Stimulated activated CD8-positive, alpha-beta memory T cell treated with anti-CD3 and anti-CD28 coated beads, Interleukin-12 subunit alpha, Interleukin-12 subunit beta, amount 100 ng/mL, for 4 hours (primary cell): ENCODE measurements at places on chromosomes 3 and 15.

DNA sequence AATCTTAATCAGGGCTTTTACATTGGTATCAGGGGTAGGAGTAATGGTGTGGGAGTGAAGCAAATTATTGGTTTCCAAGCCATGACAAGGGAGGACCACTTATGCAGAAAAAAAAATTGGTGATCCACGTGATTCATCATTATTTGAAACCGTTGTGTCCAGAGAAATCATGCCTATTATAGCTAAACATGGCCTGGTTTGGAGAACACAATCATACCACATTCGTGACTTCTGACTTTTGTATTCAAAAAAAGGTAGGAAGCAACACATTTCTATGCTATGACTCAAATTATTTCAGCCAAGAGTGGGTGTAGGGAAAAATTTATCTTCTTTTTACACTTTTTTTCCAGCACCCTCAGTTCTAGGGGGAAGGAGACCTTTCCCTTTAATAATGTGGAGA, 924.3 kb upstream of the GBE1 start:
- no peak for DNase-seq

DNA sequence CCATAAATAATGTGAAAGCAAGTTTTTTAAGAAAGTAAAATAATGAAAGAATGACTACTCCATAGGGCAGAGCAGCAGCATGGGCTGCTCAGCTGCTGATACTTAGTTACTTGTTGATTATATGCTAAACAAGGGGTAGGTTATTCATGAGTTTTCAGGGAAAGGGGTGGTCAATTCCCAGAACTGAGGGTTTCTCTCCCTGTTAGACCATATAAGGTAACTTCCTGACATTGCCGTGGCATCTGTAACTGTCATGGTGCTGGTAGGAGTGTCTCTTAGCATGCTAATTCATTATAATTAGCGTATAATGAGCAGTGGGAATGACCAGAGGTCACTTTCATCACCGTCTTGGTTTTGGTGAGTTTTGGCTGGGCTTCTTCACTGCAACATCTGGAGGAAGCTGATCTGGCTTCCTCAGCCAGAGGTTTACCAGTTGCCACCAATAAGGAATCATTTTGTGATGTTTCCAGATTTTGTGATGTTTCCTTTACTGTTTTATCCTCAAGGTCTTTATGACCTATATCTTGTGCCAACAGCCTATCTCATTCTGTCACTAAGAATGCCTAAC, 121.8 kb upstream of the CHL1 start:
- DNase-seq = no peak

DNA sequence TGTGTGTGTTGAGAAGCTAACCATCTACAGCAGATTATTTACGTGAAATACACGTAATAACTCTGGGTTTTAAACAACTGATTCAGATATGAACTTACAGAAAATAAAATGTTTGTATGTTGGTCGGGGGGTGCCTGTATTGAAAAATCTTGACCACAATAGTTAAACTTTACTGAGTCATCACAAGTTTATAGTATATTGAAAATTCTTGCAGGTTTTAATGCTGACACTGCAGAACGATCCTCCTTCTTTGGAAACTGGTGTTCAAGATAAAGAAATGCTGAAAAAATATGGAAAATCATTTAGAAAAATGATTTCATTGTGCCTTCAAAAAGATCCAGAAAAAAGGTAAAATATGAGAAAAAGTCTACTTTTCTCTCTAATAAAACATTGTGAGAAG, 41.3 kb upstream of the SLC22A13 start:
- no peak for DNase-seq

- no peak for DNase-seq
Measured at GRCh38 chr15:96735632-96736240, 405.2 kb downstream of the NR2F2 start.

DNA sequence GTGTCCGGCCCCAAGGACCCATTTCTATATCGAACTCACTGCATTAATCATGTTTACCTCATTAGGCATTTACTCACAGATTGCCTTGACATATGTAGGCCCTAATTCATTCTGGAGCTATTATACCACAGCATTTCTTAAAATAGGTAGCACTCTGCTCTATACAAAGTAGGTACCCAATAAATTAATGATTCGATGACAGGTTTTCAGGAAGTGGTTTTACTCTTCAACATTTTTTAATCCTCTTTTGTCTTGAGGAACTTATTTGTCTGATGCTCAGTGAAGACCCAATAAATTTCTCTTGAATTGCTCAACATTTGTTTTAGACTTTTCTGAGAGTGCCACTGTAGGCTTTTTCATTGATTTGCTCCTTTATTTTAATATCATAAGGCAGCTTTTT, 12.1 kb downstream of the TGFBR2 start:
- DNase-seq = no peak

DNA sequence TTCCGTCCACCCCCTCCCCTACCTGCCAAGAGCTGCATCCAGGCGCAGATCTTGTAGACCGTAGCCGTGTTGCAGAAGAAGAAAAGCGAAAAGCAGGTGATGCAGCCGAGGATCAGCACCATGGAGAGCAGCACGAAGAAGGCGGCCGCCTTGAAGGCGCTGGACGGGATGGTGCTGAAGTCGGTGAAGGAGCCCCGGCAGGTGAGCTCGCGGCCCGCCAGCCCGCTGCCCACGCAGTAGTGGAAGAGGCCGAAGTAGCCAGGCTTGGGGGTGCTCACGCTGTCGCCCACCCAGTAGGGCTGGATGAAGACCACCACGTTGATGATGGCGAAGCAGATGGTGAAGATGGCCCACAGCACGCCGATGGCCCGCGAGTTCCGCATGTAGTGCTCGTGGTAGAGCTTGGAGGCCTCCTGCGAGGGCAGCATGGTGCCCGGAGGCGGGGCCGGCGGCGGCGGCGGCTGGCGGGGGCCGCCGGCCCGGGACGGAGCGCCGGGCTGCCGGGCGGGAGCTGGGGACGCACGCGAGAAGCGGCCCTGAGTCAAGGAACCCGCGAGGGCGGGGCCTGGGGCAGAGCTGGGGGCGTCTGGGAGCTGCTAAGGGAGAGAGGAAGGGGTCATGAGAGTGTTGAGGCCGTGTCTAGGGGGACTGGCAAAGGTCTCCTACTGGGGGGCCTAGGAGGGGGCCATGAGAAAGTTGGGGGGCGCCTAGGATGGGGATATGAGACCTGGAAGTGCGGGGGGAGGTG, 1.2 kb downstream of the LHFPL4 start:
- DNase-seq = no peak

- DNase-seq = no peak
Measured at GRCh38 chr3:187973977-187974870, 179.7 kb upstream of the LPP start.

DNA sequence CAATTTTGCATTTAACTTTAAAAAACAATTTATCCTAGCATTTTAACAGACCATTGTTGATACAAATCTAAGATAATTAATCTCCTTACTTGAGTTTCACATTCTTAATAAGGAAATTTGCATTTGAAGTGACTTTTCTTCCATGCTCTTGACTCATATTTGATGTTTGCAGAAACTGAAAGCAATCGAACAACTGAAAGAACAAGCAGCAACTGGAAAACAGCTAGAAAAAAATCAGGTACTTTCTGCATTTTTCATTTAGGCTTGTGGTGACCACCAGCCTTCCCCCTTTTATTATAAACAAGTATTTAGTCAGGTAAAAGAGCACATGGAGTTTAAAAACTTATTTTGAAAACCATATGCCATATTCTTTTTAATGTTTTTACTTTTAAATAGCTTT, 20.1 kb upstream of the SELENOT start:
- no peak for DNase-seq

- DNase-seq = no peak
Measured at GRCh38 chr3:194559530-194559929, 72.7 kb upstream of the ATP13A3 start.

DNA sequence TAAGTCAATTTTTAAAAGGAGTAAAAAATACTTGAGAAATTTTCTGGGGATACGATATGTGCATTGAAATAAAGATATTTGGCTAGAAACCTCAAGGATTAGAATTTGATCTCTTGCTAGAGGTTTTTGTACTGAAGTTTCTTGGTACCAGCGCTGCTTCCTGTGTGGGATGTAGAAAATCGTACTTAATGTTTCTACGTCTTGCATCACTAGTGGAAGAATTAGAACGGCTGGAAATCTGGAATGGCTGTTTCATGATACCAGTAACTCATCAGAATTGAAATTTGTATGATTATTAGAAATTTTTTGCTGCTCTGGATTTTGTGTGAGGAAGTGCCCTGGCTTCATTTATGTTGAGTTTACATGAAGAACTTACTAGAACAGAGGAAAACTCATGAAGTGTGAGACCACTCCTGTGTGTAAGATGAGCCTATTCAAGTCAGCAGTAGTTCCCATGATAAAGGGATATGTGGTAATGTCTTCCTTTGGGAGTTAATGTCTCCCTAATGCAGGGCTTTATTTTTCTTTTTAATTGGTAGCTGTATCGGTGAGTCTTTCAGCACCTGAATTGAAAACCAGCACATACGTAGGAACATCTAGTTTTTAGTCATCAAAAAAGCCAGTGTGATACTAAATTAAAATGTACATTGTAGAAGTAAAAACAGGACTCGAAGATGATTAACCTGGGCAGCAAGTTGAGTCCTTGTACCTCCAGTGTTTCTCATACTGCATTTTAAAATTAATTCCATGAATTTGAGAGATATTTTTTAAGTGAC, 3.2 kb downstream of the KBTBD8 start:
- DNase-seq = no peak

- no peak for DNase-seq
Measured at GRCh38 chr3:137035631-137036030, 77.8 kb downstream of the IL20RB start.

GRCh38 chr3:193771653-193772421, 178.8 kb downstream of the OPA1 start:
- no peak for DNase-seq

GRCh38 chr3:177062052-177062732, 135.1 kb downstream of the TBL1XR1 start:
- DNase-seq = no peak

GRCh38 chr3:48088056-48088748, 72.0 kb upstream of the MAP4 start:
- DNase-seq = no peak

DNA sequence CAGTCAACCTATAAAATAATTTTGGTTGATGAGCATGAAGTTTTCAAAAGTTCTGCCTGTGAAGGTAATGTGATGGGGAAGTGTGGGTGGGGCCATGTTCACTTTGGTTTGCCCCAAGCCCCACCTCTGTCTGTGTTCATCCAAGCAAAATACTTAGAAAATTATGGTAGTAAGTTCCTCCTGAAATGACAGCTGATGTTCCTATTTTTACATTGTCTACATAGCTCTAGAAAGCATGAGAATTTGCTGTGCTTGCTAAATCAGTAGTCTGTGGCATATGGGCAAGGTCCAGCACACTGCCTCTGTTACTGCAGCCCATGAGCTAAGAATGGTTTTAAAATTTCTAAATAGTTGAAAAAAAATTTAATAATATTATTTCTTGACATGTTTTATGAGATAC, 21.9 kb upstream of the CP start:
- no peak for DNase-seq

DNA sequence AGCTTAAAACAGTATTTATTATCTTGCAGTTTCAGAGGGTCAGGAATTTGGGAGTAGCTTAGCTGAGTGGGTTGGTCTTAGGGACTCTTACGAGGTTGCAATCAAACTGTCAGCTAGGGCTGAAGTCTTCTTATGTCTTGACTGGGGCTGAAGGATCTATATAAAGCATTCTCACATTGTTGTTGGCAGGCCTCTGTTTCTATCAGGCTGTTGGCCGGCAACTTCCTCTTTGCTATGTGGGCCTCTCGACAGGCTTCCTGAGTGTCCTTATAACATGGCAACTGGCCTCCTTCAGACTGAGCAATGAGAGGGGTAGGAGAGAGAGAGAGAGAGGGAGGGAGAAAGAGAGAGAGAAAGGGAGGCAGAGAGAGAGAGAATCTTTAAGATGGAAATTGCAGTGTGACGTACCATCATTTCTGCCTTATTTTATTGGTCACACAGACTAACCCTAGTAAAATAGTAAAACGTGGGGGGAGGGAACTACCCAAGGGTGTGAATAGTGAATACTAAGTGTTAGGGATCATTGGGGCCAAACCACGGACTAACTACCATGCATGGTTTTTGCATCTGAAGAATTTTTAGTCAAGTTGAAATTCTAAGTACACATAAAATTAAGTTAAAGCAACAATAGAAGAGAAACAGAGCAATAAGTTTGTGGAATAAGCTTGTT, 16.1 kb downstream of the FGF7 start:
- DNase-seq = no peak

- DNase-seq = no peak
Measured at GRCh38 chr3:155843569-155843968, 10.7 kb downstream of the SLC33A1 start.

DNA sequence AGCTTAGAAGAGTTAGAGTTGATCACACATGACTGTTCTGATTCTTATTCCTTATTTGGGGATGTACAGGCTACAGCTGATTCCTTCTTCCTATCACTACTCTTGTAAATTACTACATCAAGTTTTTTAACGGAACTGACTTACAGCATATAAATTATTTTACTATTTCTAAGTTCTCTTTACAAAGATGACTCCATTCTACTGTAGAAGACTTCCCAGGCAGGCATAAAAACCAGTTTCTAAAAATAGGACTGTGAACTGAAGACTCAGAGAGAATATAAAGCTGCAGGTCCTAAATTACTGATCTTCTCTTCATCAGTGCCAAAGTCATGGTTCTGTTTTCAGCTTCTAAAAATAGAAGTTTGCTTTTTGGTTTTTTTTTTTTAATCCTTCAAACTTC, 38.9 kb downstream of the ANO10 start:
- DNase-seq = no peak

DNA sequence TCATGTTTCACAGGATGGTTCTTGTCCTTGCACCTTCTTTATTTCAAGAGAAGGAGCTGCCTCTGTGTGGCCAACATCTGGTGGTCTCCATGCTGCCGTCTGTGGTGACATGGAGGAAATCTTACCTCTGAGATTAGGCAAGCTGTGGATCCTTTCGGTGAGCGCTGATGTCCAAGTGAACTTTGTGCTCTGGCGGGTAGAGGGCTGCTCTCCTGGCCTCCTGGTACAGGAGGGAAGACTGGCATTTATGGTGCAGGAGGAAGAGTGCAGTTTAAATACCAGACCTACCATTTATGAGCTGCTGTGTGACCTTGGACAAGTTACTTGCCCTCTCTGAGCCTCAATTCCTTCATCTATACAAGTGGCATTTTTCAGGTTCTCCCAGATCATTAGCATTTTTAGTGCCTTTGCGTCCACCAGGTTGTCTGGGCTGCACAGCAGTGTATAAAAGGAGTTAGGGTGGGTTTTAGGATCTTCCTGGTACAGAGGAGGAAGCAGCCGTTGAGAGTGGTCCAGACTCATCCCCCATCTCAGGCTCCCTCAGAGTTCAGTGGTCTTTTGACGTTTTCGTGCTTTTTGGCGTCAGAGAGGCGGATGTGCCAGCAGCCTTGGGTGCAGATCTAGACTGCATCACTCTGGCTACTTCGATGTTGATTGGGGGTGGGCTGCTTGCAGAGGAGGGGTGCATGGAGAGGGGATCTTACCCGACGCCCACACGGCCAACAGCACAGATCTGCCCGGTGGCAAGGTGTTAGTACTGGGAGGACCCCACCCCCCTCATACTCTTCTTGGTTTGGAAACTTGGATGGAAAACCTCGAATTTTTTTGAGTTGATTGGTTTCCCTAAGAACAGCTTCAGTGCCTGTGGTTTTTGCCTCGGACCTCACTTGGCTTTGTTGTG, 162.2 kb downstream of the ITPR1 start:
- no peak for DNase-seq
